ENCODE measurements at places on chromosomes 5 and 9. TPM values are rescaled to one million over a fixed set of nuclear protein-coding genes. Genes with fewer than 3 reads are reported as not detected.
A peak's percentile ranks its signal among the peaks of the same experiment; 100 is the strongest.

GRCh38 chr9:87657893-87658292 lies 68.0 kb upstream of the CTSL start:
- no peaks in the 10 kb centered on the region for H3K27me3 ChIP-seq
- H3K4me1 ChIP-seq = no peaks in the 10 kb centered on the region
- H3K4me3 ChIP-seq = no peak overlapping the region
- no peaks in the 10 kb centered on the region for H3K36me3 ChIP-seq

DNA sequence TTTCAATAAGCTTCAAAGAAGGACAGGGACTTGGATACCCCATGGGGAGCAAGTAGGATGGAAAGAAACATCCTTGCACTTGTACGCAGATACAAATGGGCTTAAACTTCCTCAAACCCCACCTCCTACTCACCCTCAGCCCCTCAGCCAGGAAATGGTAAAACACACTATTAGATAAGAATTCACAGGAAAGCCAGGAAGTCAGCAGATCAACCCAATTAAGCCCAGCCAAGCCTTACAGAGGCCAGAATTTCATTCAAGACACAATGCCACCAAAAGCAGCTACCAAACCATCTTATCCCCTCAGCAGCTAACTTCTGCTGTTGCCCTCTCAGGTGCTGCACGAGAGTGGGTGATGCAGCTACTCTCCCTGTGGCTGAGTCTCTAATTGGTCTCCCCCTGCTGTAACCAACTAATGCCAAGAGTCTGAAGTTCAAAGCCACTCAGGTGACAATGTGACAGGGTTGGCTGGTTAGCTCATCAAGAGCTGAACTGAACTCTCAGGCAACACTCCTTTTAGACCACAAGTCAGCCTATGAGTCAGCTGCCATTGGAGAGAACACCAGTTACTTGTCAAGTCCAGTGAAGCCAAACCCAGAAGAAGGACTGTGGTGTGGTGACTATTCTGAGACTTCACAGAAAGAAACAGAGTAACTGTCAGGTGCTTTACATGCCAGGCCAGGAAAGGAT lies 201.9 kb downstream of the ZNF608 start:
- H3K36me3 ChIP-seq = no peaks in the 10 kb centered on the region
- no peaks in the 10 kb centered on the region for H3K4me1 ChIP-seq
- no peak overlapping the region for H3K4me3 ChIP-seq
- no peak overlapping the region for H3K27ac ChIP-seq
- no peak for DNase-seq
- H3K27me3 ChIP-seq = no peaks in the 10 kb centered on the region

- H3K36me3 ChIP-seq = peaks cover 4% of the 10 kb centered on the region
- no peaks in the 10 kb centered on the region for H3K4me1 ChIP-seq
- H3K27me3 ChIP-seq = no peaks in the 10 kb centered on the region
Measured at GRCh38 chr9:120464176-120464886, 115.6 kb downstream of the CDK5RAP2 start.

- peaks cover 89% of the 10 kb centered on the region for H3K4me1 ChIP-seq
- H3K4me3 ChIP-seq = peak overlapping the region; percentile 32
- peak overlapping the region; percentile 78 for H3K27ac ChIP-seq
- DNase-seq = no peak
Measured at GRCh38 chr5:119327018-119327417, 28.8 kb upstream of the TNFAIP8 start.

- H3K4me3 ChIP-seq = no peak overlapping the region
- no peaks in the 10 kb centered on the region for H3K4me1 ChIP-seq
- H3K27me3 ChIP-seq = no peaks in the 10 kb centered on the region
Measured at GRCh38 chr5:5756762-5757161, 334.3 kb downstream of the ICE1 start.

DNA sequence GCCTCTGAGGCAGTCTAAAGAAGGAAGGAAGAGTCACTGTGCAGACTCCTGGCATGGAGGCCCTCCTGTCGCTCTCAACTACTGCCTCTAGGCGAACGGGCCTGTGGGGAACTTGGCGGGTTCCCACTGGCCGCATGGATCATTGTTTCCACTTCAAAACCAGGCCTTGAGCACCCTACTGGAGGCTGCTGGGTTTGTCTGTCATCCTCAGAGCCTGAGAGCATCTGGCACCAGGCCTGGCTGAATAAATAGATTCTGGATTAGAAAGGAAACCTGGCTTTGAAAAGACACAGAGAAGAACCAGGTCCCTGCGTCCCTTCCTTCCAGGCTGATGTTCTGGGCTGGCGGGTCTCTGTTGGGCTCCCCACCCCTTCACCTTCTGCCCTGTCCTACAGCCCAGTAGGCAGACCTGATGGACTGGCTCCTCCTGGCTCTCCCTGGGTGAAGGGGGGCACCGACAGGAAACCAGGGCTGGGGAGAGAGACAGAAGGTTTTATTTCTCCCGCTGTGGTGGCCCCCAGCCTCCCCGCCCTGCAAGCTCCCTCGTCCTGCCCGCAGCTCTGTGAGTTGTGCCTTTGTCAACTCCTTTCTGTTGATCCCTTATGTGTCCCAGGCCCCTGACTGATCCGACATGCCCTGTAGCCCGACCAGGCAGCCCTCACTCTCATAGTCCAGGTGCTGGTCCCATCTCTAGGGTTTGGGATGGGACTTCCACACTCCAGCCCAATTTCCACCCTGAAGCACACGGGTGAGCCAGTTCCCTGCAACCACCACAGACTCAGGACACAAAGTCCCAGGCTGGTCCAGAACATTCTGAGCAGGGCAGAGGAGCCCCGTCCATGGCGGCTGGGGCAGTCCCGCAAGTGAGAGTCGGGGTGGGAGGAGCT lies 50.1 kb downstream of the ADAMTS2 start:
- no peaks in the 10 kb centered on the region for H3K27me3 ChIP-seq
- H3K4me3 ChIP-seq = no peak overlapping the region
- no peaks in the 10 kb centered on the region for H3K4me1 ChIP-seq
- H3K27ac ChIP-seq = no peak overlapping the region
- H3K36me3 ChIP-seq = no peaks in the 10 kb centered on the region
- DNase-seq = no peak

- DNase-seq = no peak
- H3K27me3 ChIP-seq = no peaks in the 10 kb centered on the region
- H3K4me3 ChIP-seq = no peak overlapping the region
- H3K36me3 ChIP-seq = no peaks in the 10 kb centered on the region
- no peak overlapping the region for H3K27ac ChIP-seq
- no peaks in the 10 kb centered on the region for H3K4me1 ChIP-seq
Measured at GRCh38 chr5:137831526-137831925, 36.1 kb upstream of the MYOT start.

GRCh38 chr9:133605856-133606707 lies 3.1 kb downstream of the FAM163B start:
- H3K4me3 ChIP-seq = no peak overlapping the region
- no peaks in the 10 kb centered on the region for H3K27me3 ChIP-seq
- no peak for DNase-seq
- no peaks in the 10 kb centered on the region for H3K4me1 ChIP-seq
- H3K27ac ChIP-seq = no peak overlapping the region

DNA sequence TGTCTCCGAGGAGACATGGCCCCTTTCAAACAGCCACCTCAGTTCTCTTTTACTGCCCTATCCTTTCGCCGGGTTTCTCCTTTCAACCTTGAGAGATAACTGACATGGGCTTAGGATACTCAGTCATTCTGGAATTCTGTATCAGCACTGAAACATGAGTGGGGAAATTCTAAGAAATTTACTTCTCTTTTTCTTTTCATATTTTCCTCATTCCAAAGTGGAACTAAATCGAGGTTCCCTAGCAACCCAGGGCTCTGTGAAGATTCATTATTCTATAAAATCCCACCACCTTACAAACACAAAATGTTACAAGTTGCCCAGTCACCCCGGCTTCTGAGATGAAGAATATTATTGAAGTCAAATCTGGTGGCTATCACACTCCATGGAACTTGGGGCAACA lies 319.2 kb downstream of the ENC1 start:
- H3K4me1 ChIP-seq = peaks cover 2% of the 10 kb centered on the region
- no peaks in the 10 kb centered on the region for H3K27me3 ChIP-seq
- H3K36me3 ChIP-seq = no peaks in the 10 kb centered on the region
- no peak overlapping the region for H3K4me3 ChIP-seq
- H3K27ac ChIP-seq = no peak overlapping the region

GRCh38 chr5:81533629-81534405 lies 139.9 kb upstream of the ACOT12 start:
- no peaks in the 10 kb centered on the region for H3K4me1 ChIP-seq
- no peak for DNase-seq
- H3K27ac ChIP-seq = peak overlapping the region; percentile 22
- no peaks in the 10 kb centered on the region for H3K36me3 ChIP-seq
- no peak overlapping the region for H3K4me3 ChIP-seq
- no peaks in the 10 kb centered on the region for H3K27me3 ChIP-seq

DNA sequence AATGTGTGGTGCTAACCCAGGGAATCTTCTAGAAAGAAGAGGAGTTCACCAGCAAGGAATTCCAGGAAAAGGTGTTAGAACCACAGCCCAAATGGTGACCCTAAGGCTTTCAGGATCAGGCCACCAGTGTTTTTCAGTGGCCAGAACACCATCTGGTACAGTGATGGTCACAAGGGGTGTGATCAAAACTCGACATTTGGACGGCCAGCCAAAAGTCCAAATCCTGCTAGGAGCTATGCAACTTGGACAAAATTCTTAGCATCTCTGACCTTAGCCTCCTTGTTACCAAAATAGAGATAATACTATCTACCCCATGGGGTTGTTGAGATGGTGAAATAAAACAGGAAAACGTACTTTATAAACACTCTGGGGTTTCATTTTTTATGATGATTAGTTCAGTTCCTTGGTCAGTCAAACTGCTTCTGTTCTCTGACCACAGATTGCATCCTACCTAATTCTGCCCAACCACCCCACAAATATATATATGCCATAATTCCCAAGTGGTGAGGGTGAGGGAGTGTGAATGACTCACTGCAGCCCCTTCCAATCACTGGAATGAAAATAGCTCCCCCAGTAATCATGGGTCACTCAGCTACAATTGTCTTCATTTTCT lies 210.3 kb downstream of the CDK5RAP2 start:
- H3K27ac ChIP-seq = no peak overlapping the region
- H3K27me3 ChIP-seq = no peaks in the 10 kb centered on the region
- H3K4me1 ChIP-seq = no peaks in the 10 kb centered on the region
- H3K4me3 ChIP-seq = no peak overlapping the region
- DNase-seq = no peak

- DNase-seq = no peak
- no peak overlapping the region for H3K27ac ChIP-seq
- no peaks in the 10 kb centered on the region for H3K4me1 ChIP-seq
- H3K36me3 ChIP-seq = no peaks in the 10 kb centered on the region
- no peaks in the 10 kb centered on the region for H3K27me3 ChIP-seq
Measured at GRCh38 chr5:81590498-81591384, 160.2 kb downstream of the SSBP2 start.

DNA sequence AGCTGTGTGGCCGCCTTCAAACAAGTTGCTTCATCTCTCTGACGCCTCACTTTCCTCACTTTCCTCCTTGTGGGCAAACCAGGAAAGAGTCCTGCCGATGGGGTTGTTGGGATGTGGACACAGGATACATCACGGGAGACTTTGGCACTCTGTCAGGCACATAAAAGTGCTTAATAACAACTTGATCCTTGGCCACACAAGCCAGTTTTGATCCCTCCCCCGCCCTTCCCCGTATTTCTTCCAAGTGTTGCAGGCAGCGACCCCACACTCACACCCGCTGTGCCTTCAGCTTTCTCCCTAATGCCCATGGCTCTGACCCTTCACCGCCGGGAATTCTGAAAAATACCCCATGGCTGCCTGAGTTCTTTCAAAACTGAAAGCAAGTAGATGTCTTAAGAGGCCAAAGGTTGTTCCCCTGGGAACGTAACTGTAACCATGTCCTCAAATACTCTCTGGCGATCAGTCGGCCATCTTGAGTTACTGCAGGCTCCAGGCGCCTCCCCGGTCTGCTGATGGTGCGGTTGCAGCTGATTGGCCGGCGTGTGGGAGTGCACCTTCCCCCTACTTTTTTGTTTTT lies 59.8 kb downstream of the ARHGEF37 start:
- no peaks in the 10 kb centered on the region for H3K36me3 ChIP-seq
- H3K27ac ChIP-seq = no peak overlapping the region
- H3K4me1 ChIP-seq = no peaks in the 10 kb centered on the region
- no peak for DNase-seq
- no peak overlapping the region for H3K4me3 ChIP-seq

DNA sequence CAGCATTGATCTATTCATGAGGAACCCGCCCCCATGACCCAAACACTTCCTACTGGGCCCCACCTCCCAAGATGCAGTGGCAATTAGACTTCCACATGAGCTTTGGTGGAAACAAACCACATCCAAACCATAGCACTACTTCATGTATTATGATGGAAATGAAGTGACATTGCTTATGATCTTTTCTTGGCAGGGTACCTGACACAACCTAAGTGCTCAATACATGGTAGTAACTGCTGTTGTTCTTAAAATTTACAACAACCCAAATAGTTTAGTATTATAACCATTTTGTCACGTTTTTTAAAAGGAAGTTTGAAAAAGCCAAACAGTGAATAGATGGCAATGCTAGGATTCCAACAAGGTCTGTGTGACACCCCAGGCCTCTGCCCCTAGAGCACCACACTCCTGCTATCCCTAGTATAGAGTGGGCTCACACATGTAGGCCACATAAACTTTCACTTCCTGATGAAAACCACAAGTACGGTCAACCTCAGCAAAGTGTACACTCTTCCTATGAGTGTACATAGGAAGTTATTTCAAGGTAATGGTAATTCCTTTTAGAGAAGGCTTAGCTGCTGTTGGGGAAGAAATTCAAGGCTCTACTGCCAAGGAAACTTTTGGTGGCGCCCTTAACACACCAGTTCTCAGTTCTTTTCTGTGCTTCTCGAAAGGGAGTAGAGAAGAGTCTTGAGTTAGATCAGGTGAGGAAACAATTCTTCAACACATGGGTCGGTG lies 97.6 kb downstream of the ARSB start:
- no peak for DNase-seq
- H3K36me3 ChIP-seq = no peaks in the 10 kb centered on the region
- no peaks in the 10 kb centered on the region for H3K27me3 ChIP-seq
- no peak overlapping the region for H3K27ac ChIP-seq
- H3K4me3 ChIP-seq = no peak overlapping the region
- no peaks in the 10 kb centered on the region for H3K4me1 ChIP-seq

- H3K4me1 ChIP-seq = no peaks in the 10 kb centered on the region
- no peaks in the 10 kb centered on the region for H3K36me3 ChIP-seq
- no peaks in the 10 kb centered on the region for H3K27me3 ChIP-seq
- DNase-seq = no peak
Measured at GRCh38 chr9:90552317-90552716, 90.3 kb downstream of the DIRAS2 start.

DNA sequence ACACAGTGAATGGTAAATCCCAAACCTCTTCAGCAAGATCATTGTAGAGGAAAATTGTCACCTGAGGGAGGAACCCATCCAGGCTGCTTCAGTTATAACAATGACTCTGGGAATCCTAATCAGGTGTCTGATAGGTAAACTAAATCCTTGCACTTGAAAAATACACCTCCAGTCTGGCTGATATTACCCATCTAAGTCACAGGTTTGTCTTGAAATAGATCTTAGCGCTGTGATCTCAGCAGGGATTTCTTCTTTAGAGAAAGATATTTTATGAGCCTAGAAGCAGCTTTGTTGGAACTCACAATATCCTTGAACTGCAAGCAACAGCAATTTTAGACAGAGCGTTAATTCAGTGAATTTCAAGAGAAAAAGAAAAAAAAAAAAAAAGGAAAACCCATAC lies 149.7 kb downstream of the SGCD start:
- no peaks in the 10 kb centered on the region for H3K36me3 ChIP-seq
- no peak overlapping the region for H3K4me3 ChIP-seq
- no peak for DNase-seq
- H3K27ac ChIP-seq = no peak overlapping the region

ISL1 gene
- not detected for polyA plus RNA-seq

DBH gene
- polyA plus RNA-seq = 0.14 TPM

SPATA31A3 gene
- polyA plus RNA-seq = not detected

IFNK gene
- not detected for polyA plus RNA-seq

GARIN3 gene
- not detected for polyA plus RNA-seq

PCDHGB3 gene
- polyA plus RNA-seq = not detected

SVEP1 gene
- not detected for polyA plus RNA-seq
